Gastrocnemius medialis (tissue), 4 donors: ENCODE measurements at places on chromosomes 6 and 20.

- no peaks in the 10 kb centered on the region for H3K36me3 ChIP-seq
- no peak for DNase-seq
- no peak overlapping the region for H3K27ac ChIP-seq
- no peaks in the 10 kb centered on the region for H3K4me1 ChIP-seq
- no peak overlapping the region for H3K4me3 ChIP-seq
- H3K27me3 ChIP-seq, result no peaks in the 10 kb centered on the region
These were observed 181.0 kb downstream of the GJA1 start for GRCh38 chr6:121616406-121616805.

- no peak overlapping the region for H3K27ac ChIP-seq
- H3K36me3 ChIP-seq, result no peaks in the 10 kb centered on the region
- no peak for DNase-seq
- no peak overlapping the region for H3K4me3 ChIP-seq
- no peaks in the 10 kb centered on the region for H3K27me3 ChIP-seq
These were observed 61.8 kb upstream of the NEDD9 start for GRCh38 chr6:11294228-11294627.

DNA sequence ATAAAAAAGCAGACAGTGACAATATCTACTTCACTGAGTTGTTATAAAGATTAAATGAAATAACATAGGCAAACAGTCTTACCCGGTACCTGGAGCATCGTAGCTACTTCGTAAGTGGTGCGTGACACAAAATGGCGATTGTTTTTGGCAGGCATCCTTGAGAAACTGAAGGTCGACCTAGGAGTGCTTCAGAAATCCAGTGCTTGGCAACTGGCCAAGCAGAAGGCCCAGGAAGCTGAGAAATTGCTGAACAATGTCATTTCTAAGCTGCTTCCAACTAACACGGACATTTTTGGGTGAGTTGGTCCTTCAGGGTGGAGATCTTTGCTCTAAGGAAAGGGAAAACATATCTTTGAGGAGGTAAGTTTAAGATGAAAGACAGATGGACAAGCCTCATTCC is 4.8 kb downstream of the BPIFA2 start:
- no peaks in the 10 kb centered on the region for H3K4me1 ChIP-seq
- no peak for DNase-seq
- H3K36me3 ChIP-seq, result no peaks in the 10 kb centered on the region
- no peak overlapping the region for H3K27ac ChIP-seq

GRCh38 chr20:62352402-62353288 is 14.5 kb downstream of the LAMA5 start:
- peak overlapping the region; percentile 66 for H3K27ac ChIP-seq
- H3K27me3 ChIP-seq, result no peaks in the 10 kb centered on the region
- DNase-seq, result peak; percentile 98

DNA sequence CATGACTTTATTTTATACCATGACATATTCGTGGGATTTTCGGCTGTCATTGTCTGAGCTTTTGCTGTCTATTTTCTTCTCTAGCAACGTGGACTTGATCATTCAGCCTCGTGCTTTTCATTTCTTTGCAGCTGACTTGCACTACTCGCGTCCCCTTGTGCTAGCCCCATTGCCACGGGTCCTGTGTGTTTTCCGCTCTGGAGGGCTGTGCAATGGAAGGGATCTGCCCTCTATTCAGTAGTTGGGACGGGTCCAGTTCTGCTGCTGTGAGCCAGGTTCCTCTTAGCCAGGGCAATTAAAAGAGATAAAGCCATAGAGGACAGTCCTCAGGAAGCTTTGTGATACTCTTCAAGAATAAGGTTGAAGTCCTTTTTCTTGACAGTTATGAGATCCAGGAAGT is 17.6 kb downstream of the NEDD9 start:
- H3K27ac ChIP-seq, result peak overlapping the region; percentile 73
- DNase-seq, result no peak
- H3K4me1 ChIP-seq, result peaks cover 61% of the 10 kb centered on the region
- H3K36me3 ChIP-seq, result no peaks in the 10 kb centered on the region
- H3K4me3 ChIP-seq, result no peak overlapping the region
